BJ (cell line): ENCODE measurements at places on chromosomes 4 and X.

- DNase-seq, result no peak
Observed at GRCh38 chrX:69150281-69150960, 14.8 kb downstream of the PJA1 start.

DNA sequence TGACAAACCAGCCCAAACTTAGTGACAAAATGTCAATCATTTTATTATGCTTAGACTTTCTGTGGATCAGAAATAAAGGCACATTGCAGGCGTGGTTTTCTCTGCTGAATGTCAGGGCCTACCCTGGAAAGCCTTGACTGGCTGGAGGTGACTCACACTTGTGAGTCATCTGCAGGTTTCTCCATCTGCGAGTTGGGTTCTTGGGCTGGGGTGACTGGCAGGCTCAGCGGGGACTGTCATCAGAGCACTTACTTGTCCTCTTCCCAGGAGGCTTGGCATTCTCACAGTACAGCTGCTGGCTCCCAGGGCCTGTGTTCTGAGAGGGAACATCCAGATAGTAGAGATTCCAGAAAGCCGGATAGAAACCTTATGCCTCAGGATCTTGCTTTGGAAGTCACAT, 153.8 kb upstream of the AGA start:
- DNase-seq, result no peak

DNA sequence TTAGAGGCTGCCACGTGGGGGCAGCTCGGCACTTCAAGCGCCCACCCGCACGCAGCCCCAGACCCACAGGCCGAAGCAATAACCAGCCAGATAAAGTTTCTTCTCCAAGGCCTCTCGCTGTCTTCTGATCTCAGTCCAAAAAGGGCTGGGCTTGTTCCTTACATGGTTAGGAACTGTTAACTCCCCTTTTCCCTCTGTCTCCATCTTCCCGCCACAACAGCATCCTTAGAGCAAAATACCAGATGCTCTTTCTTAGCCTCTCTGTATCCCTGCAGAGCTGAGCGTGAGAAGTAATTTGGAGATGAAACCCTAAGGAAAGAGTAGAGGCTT, 23.4 kb upstream of the KIAA1210 start:
- DNase-seq, result no peak

GRCh38 chrX:150565551-150565950, 2.9 kb upstream of the MTM1 start:
- no peak for DNase-seq

- no peak for DNase-seq
Observed at GRCh38 chr4:7652451-7652881, 217.7 kb upstream of the PSAPL1 start.
